ENCODE measurements at places on chromosomes 1 and 21.

- no peak for DNase-seq
Observed at GRCh38 chr1:42937141-42937696, 21.4 kb downstream of the SLC2A1 start.

- no peak for DNase-seq
Observed at GRCh38 chr1:42767510-42768000, 506 bp downstream of the C1orf50 start.

DNA sequence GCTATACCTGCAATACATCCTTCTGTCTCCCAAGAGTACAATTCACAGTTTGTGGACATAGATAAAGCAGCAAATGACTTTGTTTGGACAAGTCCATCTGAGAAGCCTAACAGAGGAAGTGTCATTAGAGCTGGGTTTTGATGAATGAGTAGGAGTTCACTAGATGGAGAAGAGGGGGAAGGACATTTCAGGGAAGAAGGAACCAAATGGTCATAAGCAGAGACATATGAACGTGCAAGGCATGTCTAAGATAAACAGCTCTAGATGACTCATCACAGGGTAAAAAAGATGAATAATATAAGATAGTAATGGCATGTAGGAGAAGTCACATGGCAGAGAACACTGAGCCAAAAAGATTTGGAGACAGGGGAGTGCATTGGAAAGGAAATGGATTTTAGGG lies 54.5 kb downstream of the HMGB4 start:
- no peak for DNase-seq

GRCh38 chr1:227805606-227806197 lies 9.8 kb upstream of the PRSS38 start:
- DNase-seq: no peak

GRCh38 chr21:43290421-43291346 lies 121.9 kb downstream of the CRYAA start:
- no peak for DNase-seq

GRCh38 chr1:48055876-48056764 lies 58.9 kb upstream of the TRABD2B start:
- DNase-seq: no peak

GRCh38 chr1:182185842-182186756 lies 124.6 kb upstream of the ZNF648 start:
- no peak for DNase-seq

DNA sequence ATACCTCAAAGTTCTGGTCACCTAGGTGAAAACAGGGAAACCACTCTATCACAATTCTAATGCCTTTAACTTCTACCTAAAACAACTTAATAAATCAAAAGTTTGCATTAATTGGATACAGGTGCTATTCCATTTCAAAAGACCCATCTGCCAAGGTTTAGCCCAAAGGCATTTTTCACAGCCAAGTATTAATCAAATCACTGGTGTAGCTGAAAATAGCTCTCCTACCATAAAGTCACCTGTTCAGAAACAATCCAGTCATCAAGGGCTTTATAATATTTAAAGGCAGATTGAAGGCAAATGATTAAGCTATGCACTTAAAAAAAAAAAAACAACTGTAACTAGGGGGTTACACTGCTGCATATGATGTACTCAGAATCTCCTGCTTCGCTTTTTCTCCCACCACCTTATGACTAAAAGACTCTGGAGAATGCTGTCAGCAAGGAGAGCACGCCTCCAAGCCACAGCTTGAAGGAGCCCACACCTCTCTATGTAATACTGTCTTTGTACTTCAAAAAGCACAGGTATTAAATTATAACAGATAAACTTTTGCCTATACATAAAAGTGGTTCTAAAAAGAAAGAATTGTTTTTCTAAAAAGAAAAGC lies 20.5 kb downstream of the KIAA0319L start:
- no peak for DNase-seq

DNA sequence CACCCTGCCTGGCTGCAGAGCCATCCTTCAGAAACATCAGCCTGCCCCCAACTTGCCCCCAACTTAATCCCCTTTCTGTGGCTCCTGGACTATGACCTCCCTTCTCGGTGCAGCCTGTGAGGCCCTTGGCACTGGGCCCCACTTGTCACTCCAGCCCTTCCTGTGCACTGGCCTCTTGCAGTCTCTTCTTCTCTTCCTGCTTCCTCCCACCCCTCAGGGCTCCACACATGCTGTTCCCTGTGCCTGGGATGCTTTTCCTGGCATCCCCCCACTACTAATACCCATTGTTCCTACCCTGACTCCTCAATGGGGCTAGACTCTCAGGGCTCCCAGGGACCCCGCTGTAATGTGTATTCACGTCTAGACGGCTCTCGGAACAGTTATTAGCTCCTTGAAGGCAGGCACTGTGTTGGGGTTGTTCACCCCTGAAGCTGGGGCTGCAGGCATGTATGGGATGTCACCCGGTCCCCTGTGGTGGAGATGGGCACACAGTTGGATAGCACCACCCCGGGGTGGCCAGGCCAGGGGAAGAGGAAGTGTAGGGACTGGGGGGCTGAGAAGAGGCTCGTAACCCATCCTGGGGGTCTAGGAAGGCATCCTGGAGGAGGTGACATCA lies 4.5 kb downstream of the LDLRAD1 start:
- DNase-seq: no peak

GRCh38 chr1:166170726-166171125 lies 3.9 kb upstream of the FAM78B start:
- no peak for DNase-seq

- no peak for DNase-seq
Observed at GRCh38 chr1:184532199-184532598, 145.4 kb downstream of the C1orf21 start.

DNA sequence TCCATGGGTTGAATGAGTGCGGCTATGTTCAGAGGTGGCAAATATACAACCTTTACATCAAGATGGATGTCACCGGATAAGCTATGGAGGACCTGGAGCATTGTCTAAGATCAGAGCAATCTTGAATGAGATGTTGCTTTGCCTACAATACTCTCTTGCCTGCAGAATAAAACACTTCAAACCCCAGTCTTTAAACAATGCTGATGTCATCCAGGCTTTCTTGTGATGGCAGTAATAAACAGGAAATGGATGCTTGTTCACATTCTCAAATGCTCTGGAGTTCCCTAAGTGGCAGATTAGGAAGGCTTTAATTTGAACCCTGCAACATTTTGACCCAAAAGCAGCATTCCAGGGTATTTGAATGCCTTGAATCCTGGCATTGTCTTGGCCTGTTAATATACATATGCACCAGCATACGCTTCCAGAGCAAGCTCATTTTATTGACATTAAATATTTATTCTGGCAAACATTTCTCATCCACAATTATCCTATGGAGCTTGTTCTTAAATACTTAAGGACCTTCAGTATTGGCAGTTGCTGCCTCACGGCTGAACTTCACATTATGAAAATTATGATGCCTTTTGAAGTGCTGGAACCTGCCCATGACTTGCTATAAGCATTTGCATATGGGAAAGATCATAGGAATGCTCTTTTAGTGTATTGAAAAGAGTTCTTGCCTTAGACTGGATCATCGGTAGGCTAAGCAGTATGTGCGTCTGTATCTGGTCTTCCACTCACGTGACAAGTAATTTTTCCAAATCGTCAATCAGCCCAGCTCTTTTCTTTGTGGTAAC lies 422.7 kb downstream of the SIPA1L2 start:
- no peak for DNase-seq

GRCh38 chr1:12053752-12054548 lies 9.2 kb upstream of the TNFRSF8 start:
- DNase-seq: no peak

DNA sequence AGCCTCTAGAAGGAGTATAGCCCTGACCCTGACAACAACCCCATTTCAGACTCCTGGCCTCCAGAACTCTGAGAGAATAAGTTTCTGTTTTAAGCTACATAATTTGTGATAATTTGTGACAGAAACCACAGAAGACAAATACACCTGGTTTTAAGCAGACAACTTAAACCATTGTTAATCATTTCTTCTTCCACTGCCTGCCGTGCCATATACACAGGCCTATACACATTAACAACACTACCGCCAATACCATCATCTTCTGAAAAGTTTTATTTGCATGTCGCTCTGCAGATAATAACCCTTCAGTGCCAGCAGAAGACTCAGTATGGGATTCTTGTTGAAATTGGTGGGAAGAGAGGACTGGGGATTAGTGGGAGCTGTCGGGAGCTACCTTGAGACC lies 39.9 kb upstream of the KRTAP19-8 start:
- no peak for DNase-seq

- no peak for DNase-seq
Observed at GRCh38 chr1:98478121-98478520, 183.4 kb upstream of the SNX7 start.

DNA sequence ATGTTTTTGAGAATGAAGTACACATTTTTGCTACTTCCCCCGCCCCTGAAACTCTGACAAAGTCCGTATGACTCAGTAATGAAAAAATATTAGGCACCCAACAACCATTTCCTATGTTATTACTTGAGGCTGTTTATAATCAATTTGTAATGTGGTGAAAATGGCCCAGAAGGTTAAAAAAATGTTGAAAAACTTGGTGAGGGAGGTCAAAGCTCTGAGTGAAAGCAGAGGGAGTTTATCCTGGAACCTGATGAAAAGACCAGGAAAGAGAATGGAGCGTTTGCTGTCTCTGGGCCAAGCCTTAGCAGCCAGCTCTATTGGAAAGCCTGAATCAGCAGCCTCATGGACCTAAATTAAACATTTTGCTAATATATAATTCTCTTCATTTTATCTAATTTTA lies 367.7 kb upstream of the NEGR1 start:
- no peak for DNase-seq

- DNase-seq: no peak
Observed at GRCh38 chr1:110190282-110190929, 19.7 kb upstream of the KCNC4 start.

GRCh38 chr1:17696417-17697301 lies 58.5 kb upstream of the ACTL8 start:
- DNase-seq: no peak

DNA sequence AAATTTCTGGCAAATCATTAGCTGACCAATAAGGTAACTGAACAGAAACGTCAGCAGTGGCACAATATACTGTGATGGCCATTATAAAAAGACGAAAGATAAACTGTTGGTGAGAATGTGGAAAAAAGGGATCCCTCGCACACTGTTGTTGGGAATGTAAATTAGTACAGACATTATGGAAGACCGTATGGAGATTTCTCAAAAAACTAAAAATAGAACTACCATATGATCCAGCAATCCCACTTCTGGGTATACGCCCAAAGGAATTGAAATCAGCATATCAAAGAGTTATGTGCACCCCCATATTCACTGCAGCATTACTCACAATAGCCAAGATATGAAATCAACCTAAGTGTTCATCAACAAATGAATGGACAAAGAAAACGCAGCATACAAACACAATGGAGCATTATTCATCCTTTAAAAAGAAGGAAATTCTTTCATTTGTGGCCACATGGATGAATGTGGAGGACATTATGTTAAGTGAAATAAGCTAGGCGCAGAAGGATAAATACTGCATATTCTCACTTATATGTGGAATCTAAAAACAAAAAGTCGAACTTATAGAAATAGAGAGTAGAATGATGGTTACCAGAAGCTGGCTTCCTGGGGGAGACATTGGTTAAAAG lies 257.7 kb downstream of the RHOU start:
- no peak for DNase-seq

DNA sequence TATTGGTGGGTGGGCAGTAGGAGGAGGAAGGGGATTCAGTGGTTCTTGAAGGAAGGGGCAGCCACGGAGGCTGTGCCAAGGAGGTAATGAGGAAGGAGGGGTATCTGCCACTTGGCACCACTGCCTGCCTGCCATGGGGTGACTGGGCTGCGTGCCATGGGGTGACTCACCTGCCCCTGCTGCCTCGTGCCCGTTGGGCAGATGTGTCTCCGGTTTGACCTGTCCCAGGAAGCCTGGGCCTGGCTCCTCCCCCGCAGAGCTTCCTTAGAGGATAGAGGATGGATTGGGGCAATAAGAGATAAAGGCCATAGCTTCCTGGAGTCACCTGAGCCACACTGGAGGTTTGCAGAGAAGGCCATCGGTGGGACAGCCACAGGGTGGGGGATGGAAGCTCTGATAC lies 1.7 kb downstream of the PADI3 start:
- DNase-seq: no peak

DNA sequence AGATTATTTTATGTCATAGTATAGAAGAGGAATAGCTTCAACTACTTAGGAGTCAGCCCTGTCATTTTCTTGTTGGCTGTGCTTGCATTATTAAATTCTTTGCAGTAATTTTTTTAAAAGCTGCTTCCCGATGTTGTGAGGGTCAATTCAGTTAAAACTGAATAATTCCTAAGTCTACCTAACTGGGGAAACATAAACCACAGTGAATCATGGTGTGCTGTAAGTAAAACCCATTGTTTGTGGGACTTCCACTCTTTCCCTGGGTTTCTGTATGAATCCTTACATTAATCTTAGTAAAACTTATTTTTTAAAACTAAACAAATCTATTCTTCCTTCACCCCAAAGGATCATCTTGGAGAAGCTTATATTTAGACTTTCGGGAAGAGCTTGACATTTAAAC lies 4.4 kb downstream of the SUCO start:
- no peak for DNase-seq

DNA sequence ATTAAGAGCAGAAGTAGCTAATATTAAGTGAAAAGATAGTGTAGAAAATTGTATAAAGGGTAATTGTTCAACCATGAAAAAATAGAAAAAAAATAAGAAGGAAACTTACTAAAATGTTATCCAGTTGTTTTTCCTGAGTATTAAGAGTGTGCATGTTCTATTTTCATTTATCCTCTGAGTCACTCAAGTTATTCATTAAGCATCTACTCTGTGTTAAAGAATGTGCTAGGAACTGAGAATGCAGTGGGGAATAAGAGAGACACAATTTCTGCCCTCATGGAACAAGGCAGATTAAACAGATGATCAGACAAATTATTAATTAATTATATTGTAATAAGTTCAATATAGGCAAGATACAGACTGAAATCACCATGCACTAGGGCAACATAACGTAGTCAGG lies 10.8 kb upstream of the PIGK start:
- DNase-seq: no peak

GRCh38 chr1:159311679-159312078 lies 9.5 kb downstream of the FCER1A start:
- DNase-seq: no peak

GRCh38 chr1:160164121-160164520 lies 12.7 kb downstream of the ATP1A4 start:
- DNase-seq: no peak

DNA sequence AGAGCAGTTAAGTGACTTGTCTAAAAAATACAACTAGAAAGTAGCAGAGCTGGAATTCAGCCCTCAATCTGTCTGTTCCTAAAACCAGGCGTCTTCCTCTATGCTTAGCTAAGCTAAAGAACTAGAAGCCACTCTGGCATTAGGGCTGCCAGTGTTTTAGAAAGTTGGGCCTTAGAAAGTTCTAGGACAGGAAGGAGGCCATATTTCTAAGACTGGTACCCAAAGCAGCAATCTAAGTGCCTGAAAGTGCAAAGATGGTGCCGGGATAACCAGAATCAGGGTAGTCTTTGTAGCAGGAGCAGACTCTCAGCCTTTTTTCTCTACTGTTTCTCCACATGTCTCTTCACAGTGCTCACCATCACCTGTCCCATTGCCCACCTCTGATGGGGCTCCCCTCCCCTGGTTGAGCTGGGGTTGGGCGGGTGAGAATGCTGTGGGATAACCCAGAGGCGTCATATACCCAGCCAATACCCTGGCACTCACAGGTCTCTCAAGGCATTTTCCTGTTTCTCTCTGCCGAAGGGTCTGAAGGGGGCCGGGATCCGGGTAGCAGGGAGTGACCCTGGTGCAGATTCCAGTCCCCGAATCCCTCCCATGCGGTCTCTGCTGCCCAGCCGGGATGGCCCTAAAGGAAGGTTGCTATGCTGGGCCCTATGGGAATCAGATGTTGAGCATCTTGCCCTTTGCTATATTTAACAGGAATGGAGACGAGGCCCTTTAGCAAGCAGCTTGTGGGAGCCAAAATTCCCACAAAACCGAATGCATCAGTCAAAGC lies 1.1 kb upstream of the RCSD1 start:
- no peak for DNase-seq

GRCh38 chr21:43810505-43811261 lies 21.3 kb downstream of the RRP1 start:
- DNase-seq: peak; percentile 53
